ENCODE measurements at places on chromosomes 7 and 10.

- no peak for DNase-seq
Measured at GRCh38 chr7:146076344-146076743, 40.3 kb upstream of the CNTNAP2 start.

DNA sequence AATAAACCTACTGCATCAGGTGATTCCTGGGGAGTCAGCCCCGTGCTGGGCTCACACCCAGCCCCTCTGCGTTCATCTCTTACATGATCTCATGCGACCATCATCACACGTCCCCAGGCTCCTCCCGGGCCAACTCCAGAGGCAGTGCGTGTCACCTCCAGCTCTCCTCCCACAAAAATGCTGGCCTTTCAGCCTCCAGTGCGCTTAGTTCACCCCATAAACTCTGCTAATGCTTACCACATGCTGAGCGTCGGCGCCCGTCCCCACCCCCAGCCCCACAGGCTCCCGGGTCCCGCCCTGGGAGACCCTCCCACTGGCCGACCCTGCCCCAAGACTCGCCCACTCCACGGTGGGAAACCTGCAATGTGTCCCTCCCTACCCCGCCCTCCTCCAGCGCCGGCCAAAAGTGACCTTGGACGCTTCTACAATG, 816 bp upstream of the SDK1 start:
- no peak for DNase-seq

DNA sequence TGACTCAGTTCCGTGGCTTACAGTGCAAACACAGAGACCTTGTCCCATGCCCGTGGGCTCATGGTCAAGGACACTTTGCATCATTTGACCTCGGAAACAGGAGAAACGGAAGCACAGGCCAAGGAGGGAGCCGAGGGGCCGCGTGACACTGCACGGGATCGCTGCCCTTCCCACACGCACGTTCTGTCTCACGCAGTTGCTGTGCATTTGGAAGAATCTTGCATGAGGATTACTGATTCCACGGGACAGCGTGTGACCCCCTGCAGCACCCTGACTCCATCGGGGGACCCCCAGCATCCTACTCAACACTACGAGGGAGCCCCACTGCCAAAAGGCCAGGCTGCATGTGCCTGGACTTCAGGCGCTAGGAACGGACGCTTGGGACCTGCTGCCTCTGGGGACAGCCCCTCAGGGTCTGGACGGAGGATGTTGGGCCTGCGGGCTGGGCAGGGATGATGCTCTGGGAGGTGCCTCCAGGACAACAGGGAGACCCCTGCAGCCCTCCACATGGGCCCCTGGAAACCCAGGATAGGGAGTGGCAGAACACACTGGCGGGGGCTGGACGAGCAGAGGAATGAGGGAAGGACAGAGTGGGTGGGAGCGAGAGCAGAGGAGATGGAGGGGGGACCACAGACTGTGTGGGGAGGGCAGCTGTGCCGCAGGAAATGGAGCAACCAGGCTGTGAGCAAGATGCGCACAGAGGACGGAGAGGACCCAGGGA, 222.2 kb downstream of the DNAJB6 start:
- no peak for DNase-seq

- DNase-seq, result no peak
Measured at GRCh38 chr10:79089632-79090031, 20.9 kb downstream of the ZMIZ1 start.

- DNase-seq, result no peak
Measured at GRCh38 chr7:89584896-89585295, 569.4 kb upstream of the STEAP1 start.

- DNase-seq, result no peak
Measured at GRCh38 chr7:125695626-125696025, 766.0 kb upstream of the POT1 start.

DNA sequence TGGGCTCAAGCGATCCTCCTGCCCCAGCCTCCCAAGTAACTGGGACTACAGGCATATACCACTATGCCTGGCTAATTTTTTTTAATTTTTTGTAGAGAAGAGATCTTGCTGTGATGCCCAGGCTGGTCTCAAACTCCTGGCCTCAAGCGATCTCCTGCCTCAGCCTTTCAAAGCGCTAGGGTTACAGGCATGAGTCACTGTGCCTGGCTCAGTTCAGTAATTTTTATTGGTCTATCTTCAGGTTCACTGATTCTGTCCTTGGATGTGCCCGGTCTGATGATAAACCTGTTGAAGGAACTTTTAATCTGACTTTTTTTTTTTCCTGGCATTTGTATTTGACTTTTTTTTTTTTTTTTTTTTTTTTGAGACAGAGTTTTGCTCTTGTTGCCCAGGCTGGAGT, 40.1 kb upstream of the STRIP2 start:
- no peak for DNase-seq

DNA sequence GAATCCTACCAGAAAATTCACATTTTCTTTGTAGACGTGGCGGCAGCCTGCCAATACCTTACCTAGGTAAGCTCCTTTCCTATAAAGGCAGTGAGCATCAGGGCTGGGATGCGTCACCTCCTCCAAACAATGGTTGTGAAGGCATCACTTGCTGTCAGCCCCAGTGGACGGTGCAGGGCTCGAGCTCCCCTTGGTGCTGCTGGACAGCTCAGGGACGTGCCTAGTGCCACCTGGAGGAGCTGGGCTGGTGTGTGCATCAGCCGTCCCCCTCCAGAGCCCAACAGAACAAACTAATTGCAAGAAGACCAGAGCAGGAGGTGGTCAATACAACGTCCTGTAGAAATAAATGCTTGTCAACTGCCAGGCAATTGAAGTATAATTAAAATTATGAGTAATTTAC, 517.5 kb upstream of the FOXK1 start:
- DNase-seq, result no peak

GRCh38 chr7:99104631-99105030, 39.3 kb downstream of the SMURF1 start:
- no peak for DNase-seq

All from hematopoietic multipotent progenitor cell treated with erythropoietin and hydrocortisone succinate and interleukin-3 and kit ligand, for 8 days (in vitro differentiated cells).